Right hindlimb (tissue), 1 donor: ENCODE measurements at places on chromosomes 16 and 17.

DNA sequence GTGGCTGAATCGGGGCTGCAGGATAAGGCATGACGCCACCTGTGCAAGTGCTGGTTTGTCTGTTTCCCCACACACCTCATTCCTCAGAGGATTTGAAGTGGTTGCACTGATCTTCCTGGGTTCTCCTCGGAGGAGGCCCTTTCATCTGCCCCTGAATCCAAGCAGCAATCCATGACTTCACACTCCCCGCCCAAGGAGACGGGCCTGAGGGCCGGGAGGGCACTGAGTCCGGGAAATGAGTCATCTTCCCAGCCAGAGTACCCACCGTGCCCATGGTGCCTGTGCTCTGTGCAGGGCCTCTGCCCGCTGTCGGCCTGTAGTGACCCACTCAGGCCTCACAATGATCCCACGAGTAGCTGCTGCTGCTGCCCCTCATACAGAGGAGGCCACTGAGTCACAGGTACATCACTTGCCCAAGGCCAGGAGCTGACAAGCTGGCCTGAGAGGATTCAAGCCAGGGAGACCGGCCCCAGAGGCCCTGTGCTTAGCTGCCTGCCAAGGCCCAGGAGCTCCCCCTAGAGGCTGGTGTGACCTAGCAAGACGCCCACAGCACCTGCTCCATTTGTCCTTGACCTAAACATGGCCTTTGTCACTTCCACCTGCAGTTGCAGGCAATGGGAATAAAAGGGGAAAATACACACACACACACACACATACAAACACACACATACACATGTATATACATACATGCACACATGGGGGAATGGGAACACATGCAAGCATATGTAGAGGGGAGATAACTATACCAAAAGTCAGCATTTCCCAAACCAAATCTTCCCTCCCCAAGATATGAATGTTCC, 240.0 kb downstream of the C16orf95 start:
- no peak for DNase-seq

- no peak for DNase-seq
Observed at GRCh38 chr17:29155227-29155965, 24.8 kb downstream of the MYO18A start.

DNA sequence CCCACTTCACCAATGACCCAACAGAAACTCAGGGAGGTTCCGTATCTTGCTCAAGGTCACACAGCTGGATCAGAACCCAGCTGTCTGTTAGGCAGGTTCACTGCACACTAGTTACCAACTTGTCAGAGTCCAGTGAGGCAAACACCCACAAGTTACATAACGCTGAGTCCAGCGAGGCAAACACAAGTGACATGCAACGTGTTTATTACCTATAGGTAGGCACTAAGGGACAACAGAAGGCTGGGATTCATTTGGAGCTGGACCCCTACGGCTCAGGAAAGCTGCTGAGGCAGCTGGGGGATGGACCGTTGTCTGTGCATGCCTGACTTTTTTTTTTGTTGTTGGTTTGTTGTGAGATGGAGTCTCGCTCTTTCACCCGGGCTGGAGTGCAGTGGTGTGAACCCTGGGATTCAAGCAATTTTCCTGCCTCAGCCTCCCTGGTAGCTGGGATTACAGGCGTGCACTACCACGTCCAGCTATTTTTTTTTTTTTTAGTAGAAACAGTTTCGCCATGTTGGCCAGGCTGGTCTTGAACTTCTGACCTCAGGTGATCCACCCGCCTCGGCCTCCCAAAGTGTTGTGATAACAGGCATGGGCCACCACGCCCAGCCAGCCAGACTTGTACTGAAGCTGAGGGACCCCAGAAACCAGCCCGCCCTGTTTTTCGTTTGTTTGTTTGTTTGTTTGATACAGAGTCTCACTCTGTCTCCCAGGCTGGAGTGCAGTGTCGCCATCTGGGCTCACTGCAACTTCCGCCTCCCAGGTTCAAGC, 1.9 kb upstream of the RSAD1 start:
- no peak for DNase-seq

DNA sequence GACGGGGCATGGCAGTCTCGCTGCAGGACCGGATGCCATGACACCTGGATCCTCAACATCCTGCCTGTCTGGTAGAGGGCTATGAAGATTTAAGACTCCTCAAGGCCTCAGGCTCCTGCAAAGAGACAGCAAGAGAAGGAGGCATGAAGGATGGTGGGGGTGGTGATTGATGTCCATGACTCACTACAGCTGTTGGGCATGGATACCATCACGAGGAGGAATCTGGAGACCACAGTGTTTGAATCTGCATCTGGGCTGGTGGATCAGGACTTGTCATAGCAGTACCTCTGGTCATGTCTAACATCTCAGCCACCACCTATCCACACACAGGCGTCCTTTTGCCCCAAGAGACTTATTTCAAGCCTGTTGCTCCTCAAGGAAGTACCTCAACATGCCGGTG, 50.2 kb upstream of the WSCD1 start:
- peak; percentile 26 for DNase-seq

DNA sequence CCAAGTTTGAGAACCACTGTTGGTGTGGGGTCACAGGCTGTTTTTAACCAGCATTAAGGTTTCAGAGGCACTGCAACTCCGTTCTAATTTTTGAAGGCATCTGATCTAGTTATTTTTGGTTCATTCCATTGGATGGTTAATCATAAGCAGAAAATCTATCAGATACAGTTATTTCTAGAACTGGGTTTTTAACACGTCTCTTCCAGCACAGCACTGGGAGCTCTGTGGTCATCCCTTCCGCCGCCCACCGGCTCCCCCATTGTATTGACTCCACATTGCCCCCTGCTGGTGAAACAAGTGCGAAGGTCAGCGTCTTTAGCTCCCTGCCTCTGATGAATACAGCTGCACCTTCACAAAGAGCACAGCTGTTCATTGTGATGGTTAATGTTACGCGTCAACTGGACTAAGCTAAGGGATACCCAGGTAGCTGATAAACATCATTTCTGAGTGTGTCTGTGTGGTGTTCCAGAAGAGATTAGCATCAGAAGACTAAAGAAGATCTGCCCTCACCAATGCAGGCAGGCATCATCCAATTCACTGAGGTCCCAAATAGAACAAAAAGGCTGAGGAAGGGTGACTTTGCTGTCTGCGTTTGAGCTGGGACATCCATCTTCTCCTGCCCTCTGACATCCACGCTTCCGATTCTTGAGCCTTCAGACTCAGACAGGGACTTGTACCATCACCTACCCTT, 8.5 kb downstream of the CCL18 start:
- DNase-seq: peak; percentile 33

GRCh38 chr17:4657678-4658077, 16.2 kb upstream of the ALOX15 start:
- DNase-seq: no peak

DNA sequence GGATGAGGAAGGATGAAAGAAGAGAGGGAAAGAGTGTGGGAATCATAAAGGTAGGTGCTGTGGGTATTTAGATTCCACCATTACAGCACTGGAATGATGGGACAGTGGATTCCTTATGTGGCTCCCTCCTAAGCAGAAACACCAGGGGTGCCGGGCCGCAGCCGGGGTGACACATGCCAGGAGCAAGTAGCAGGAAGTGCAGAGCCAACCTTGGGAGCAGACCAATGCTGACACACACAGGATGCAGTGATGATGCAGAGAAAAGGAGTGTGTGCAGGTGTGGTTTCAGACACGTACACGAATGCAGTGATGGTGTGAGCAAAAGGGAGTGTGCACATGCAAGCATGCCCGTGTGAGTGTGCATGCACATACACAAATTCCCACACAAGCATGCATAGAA, 338.0 kb downstream of the SLC39A11 start:
- no peak for DNase-seq

- no peak for DNase-seq
Observed at GRCh38 chr16:2053211-2053610, 5.4 kb downstream of the TSC2 start.

DNA sequence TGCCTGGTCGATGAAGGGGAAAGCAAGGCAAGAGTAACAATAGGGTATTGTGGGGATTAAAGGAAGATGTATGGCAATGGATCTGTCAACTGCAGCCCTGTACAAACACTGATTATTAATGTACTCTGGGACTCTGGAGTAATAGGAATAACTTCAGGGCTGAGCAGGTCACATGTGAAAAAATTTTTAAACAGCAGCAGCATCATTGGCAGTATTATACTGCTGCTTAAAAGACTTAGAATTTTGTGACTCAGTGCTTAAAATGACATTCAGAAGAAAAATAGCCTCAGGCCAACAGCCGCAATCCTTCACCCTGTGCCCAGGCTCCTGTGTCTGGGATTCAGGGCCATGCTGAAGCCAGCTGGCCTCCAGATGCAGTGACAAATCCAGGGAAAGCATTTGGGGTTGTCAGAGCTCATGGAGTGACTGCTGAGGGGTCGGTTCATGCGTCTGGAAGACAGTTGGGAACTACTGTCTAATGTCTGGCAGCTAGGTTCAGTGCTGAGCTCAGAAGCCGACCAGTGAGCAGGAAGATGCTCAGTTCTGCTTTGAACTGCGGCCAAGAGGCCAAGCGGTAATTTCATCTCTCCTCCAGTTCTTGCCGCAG, 22.2 kb downstream of the TEX2 start:
- DNase-seq: peak; percentile 74

GRCh38 chr17:81008140-81008539, 16.5 kb downstream of the CHMP6 start:
- DNase-seq: no peak

- DNase-seq: no peak
Observed at GRCh38 chr17:16027708-16028584, 28.3 kb downstream of the TTC19 start.

- DNase-seq: no peak
Observed at GRCh38 chr17:17871913-17872312, 35.1 kb upstream of the SREBF1 start.

GRCh38 chr17:29616300-29617048, 6.2 kb downstream of the CORO6 start:
- DNase-seq: no peak

DNA sequence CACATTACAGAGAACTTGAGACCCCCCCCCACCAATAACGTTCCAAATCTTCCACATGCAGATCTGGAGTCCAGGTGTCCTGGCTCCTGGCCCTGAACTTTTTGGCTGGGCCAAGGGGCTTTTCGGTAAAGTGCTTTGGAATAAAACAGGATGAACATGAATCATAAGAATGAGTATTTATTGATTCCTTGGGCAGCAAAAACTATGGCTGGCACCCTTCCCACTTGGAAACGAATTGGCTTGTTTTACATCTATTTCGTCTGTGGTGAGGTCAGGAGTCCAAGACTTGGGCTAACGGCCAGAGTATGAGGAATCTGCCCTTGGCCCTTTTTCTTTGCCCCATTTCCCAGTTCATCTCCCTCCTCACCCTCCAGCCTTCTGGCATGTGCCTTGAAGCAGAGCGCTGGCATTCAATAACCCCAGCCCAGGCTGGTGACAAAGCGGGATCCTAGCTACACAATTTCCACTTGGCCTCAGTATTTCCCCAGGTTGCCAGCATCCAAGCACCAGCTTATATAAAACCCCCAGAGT, 4.1 kb upstream of the UBTF start:
- peak; percentile 64 for DNase-seq

GRCh38 chr17:40926341-40926740, 11.1 kb downstream of the KRT23 start:
- DNase-seq: no peak

DNA sequence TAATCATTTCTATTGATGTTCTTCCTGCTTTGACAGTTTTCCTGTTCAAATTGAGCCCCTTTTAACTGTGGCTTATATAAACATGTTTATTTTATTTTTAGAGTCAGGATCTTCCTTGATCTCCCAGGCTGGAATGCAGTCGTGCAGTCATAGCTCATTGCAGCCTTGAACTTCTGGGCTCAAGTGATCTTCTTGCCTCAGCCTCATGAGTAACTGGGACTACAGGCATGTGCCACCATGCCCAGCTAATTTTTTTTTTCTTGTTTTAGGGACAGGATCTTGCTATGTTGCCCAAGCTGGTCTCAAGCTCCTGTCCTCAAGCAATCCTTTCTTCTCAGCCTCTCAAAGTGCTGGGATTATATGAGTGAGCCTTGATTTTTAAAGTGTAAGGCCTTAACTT, 14.7 kb downstream of the PHKB start:
- DNase-seq: no peak

DNA sequence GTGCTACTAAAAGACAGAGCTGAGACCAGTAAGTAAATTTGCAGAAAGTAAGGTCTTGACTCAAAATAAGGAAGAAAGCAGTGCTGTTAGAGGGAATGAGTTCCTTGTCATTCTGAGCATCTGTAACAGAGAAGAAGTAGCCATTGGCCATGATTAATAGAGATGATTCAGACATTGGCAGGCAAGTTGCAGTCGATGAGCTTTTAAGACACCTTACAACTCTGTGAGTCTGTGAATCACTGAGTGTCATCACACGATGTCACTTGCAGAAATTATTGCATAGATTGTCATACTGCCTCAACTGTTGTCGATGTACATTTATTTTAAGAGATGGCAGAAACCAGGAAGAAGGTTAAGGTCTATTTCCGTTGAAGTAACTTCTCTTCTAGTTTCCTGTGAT, 201.1 kb upstream of the CDH13 start:
- DNase-seq: no peak

GRCh38 chr17:38460716-38461630, 32.7 kb downstream of the ARHGAP23 start:
- peak; percentile 15 for DNase-seq

- no peak for DNase-seq
Observed at GRCh38 chr16:57403965-57404817, at the start of gene CCL17. TSS of gene CCL17 (plus strand) at chr16:57404767. CDS start at chr16:57413933, 9,166 bp downstream.
